ENCODE measurements at places on chromosomes 5 and 9. TPM values are rescaled to one million over a fixed set of nuclear protein-coding genes. Genes with fewer than 3 reads are reported as not detected.

Gene FCHO2
- 19.5 TPM for total RNA-seq

Gene SNCB
- 0.17 TPM for total RNA-seq

Gene HAPLN1
- total RNA-seq, result not detected

Gene SPATA31E1
- not detected for total RNA-seq

Gene CBY3
- not detected for total RNA-seq

Gene WNK2
- total RNA-seq, result under 0.01 TPM

Gene IFNE
- total RNA-seq, result 6.6 TPM

Gene EQTN
- not detected for total RNA-seq

Gene TAF9
- 114 TPM for total RNA-seq

Gene GPR150
- total RNA-seq, result 0.33 TPM

Gene MLANA
- not detected for total RNA-seq

Gene PCDHGA4
- 7.6 TPM for total RNA-seq

Gene SOX30
- total RNA-seq, result under 0.01 TPM

Gene MYMK
- not detected for total RNA-seq

Gene LPCAT1
- total RNA-seq, result 62.1 TPM

Gene WDR38
- total RNA-seq, result not detected

Gene PCDHA1
- total RNA-seq, result under 0.01 TPM

Gene INSL4
- total RNA-seq, result not detected

Gene ENHO
- total RNA-seq, result under 0.01 TPM

Gene FOXD4L3
- not detected for total RNA-seq

Gene TERT
- not detected for total RNA-seq

Gene RNF208
- 0.33 TPM for total RNA-seq

Gene IFNA14
- not detected for total RNA-seq

Gene VCAN
- total RNA-seq, result 190 TPM

Gene SH3PXD2B
- 21.1 TPM for total RNA-seq

Gene C5orf34
- total RNA-seq, result 4.1 TPM

Gene HTR4
- not detected for total RNA-seq

Gene SV2C
- total RNA-seq, result not detected

Gene GRM6
- total RNA-seq, result not detected

Gene PHYHD1
- total RNA-seq, result 20.0 TPM

Gene SPATA31D4
- not detected for total RNA-seq

Gene PSAT1
- total RNA-seq, result 115 TPM

Gene MYORG
- total RNA-seq, result 0.83 TPM

Gene FOXD1
- total RNA-seq, result 0.77 TPM

Measured in fibroblast of lung (primary cell).